ENCODE measurements at places on chromosomes 5 and 9. TPM values are rescaled to one million over a fixed set of nuclear protein-coding genes. Genes with fewer than 3 reads are reported as not detected.

DNA sequence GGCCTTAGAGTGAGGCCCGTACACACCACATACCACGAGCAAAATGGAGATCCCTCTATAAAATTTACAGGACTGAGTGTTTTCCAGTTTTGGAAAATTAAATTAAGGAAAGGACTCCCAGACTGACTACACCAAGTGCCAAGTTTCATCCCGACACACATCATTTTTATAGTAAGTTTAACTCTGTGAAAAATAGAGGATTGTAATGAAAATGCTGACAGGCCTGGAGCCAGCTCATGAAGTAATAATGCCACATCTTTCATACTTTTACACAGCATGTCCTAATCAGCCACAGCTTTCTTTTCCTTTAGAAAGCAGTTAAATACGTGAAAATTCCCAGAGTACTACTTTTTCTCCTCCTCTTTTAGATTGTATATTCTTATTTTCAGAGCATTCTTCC is 169.2 kb downstream of the SAXO1 start:
- no peak for DNase-seq

- DNase-seq, result no peak
Measured at GRCh38 chr9:14538526-14538925, 154.7 kb downstream of the ZDHHC21 start.

Gene PPP2R2B
- 8.0 TPM for polyA plus RNA-seq

Gene ZDHHC11
- polyA plus RNA-seq, result 41.0 TPM

- no peak for DNase-seq
Measured at GRCh38 chr5:118844351-118844750, 144.0 kb downstream of the DTWD2 start.

- DNase-seq, result peak; percentile 73
Measured at GRCh38 chr9:121369595-121370265, at the start of gene STOM. Gene STOM, minus strand, starts transcription at chr9:121370250. Its CDS starts 63 bp downstream, at chr9:121370187.

DNA sequence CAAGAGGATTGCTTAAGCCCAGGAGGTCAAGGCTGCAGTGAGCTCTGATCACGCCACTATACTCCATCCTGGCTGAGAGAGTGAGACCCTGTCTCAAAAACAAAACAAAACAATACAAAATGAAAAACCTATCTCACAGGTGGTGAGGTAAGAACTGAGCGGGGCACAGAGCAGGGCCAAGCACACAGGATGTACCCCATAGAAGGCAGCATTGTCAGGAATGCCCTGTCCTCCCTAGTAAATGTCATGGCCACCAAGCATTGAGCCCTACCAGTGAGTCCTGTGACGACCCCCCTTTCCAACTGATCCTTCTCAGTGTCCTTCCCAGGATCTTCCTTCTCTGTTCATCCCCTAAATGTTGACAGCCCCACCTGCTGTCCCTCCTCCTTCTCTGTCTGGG is 44.6 kb upstream of the ALDH1B1 start:
- DNase-seq, result no peak

Gene PCDHGC4
- polyA plus RNA-seq, result 1.7 TPM

Gene PDCD1LG2
- polyA plus RNA-seq, result 0.60 TPM

Gene TTLL11
- 5.0 TPM for polyA plus RNA-seq

Gene NPR3
- polyA plus RNA-seq, result 9.8 TPM

DNA sequence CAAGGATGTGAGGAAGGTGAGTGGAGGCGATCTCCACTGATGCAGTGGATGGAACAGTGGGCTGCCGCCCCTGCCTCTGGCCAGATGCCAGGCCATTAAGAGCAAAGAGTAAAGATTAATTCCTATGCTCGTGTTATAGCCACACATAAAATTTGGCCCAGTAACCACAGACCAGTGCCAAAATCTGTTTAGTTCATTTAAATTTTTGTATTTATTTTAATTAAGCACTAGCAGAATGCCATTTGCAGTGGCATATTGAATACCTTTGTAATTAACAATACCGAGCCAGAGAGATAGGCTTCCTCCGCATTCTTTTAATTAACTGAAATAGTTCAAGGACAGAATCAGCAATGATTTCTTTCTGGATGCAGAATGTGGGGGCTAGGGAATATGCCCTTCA is 179.8 kb downstream of the MED10 start:
- no peak for DNase-seq

DNA sequence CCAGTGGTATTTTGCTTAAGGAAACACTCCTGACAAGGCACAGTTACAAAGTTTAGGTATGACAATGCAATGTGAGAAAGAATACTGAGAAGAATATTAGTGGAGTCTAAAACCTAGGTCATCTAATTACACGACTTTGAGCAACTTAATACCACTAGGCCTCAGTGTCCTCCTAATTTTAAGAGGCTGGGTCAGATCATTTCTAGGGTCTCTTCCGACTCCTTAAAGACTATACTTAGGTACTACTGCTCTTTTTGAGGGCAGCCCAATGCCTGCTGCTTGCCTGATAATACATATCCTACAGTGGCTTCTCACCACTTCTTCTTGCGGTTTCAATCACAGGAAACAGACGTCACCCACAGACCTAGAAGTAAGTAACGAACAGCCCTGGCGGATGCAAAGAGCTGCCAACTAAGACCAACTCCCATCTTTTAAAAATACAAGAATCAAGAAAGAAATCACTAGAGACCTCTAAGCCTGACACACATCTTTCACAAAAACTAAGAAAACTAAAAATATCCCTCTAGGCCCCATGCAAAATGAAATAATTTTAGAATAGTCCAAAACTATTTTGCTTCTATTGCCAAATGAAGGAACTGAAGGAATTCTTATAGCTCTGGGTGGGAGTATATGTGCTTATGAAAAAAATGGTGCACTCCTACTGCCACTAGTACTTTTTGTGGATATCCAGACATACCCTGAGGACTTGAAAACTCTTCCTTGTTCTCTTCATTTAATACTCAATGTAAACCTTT is 13.1 kb downstream of the DIAPH1 start:
- no peak for DNase-seq

GRCh38 chr9:112917047-112917986 is 26.6 kb upstream of the SLC46A2 start:
- peak; percentile 67 for DNase-seq

DNA sequence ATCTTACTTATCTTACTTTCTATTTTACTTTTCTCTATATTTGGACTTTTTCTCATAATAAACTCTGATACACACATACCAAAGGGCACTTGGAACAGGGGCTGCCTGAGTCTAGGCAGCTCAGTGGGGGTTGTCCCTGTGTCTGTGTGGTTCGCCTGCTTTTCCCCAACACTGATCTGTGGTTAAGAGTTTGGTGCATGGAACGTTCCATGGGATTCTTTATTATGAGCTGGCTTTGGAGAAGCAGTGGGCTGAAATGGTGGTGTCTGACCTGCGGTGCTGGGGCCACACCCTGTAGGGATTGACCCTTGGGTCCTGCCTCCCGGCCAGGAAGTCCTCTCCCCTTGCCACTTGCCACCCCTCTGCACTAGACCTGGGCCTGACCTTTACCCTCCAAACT is 47.4 kb downstream of the ANKRD33B start:
- DNase-seq, result no peak

DNA sequence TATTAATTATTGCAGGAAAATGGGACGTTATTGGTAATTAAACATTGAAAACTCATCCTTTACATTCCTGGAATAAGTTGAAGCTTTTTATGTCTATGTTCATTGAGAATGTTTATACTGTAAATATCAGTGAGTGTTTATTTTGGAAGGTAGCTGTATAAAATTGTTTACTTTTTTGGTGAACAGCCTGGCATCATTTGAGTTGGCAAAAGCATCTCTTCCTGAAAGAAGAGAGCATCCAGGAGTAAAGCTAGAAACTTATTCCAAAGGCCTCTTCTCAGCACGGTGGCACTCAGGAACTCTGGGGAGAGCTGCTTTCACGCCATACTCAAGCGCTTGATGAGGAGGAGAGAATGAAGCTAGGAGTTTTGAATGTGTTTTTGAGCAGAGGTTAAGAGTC is 79.9 kb downstream of the GAPVD1 start:
- DNase-seq, result no peak

DNA sequence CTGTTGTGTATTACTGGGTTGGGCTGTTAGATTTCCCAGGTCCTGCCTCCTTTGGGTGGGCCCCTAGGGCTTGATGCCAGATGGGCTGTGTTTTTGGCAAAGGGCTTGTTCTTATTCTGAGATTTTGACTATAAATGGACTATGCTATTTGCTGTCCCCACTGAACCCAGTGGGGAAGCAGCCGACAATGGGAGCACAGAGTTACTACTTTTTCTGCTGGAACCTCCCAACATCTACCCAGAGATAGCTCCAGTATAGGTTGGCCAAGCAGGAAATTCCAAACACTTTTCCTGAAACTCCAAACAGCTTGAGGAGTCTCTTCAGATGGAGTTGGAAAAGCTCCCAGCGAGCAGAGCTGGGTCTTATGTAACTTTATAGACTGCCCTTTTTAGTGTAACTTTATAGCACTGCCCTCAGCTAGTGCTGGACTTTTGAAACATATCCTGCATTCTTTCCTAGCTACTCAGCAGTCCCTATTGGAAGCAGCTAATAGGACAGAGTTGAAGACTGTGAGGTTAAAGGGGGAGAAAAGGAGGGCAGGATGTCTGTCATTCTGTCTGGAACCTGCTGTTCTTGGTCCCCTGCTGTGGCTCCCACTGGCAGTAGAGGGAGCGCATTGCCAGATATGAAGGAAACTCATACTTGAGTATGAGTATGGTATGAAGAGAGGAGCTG is 21.0 kb downstream of the RUSC2 start:
- DNase-seq, result peak; percentile 82

Gene PCDHGB4
- polyA plus RNA-seq, result 1.4 TPM

GRCh38 chr9:110619831-110620230 is 40.3 kb upstream of the SVEP1 start:
- no peak for DNase-seq

- DNase-seq, result no peak
Measured at GRCh38 chr9:92558612-92559374, 23.0 kb upstream of the ECM2 start.

DNA sequence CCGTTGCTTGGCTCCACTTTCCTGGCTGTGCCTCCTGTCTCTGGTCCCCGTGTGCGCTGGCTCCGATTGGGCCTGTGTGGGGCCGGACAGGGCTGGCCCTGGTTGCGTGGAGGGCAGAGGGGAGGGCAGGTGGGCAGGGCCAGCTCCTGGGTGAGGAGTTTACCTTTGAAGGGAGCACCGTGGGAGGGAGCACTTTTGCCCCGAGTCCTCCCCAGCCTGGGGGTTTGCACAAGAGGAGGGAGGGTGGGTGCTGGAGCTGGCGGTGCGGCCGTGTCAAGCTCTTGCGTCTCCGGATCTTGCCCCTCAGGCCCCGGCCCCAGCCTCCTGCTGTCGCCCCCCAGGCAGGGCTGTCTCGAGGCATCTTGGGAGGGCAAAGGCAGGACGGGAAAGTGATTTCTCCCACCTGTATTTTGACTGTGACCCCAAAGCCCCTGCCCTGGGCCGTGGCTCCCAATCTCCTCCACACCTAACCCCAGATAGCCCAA is 48.3 kb upstream of the EXOC3 start:
- no peak for DNase-seq

Gene WHRN
- polyA plus RNA-seq, result 10.2 TPM

DNA sequence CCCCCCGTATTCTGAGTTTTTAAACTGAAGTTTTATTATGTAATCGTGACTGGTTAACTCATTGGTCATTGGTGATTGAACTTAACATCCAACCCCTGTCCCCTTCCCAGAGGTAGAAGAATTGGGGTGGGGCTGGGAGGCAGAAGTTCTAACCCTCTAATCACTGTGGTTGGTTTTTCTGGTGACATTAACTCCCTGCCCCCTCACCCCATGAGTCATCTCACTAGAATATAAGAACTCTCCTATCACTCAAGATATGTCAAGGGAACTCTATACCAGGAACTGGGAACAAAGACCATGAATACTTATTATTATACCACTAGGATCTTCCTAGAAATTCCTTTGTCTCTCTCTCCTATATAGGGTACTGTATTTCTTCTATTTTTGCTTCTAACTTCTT is 52.3 kb upstream of the CAVIN4 start:
- DNase-seq, result no peak

Gene F2RL1
- polyA plus RNA-seq, result 76.0 TPM

DNA sequence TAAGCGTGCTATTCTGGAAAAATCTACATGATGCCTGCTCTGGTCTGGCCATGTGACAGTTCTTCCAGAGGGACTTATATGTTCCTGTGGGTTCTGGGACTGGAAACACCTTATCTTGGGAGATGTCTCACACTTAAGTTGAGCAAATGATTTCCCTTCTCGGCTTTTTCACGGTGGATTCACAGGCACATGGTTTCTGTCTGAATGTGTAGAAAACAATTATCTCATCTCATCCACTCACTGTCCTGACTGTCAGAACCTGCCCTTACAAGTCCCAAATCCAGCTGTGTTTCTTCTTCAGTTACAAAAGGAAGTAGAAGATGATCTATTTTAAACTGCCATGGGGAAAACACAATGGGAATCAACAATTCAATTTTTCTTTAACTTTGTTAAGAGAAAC is 184.0 kb downstream of the SYK start:
- DNase-seq, result no peak

DNA sequence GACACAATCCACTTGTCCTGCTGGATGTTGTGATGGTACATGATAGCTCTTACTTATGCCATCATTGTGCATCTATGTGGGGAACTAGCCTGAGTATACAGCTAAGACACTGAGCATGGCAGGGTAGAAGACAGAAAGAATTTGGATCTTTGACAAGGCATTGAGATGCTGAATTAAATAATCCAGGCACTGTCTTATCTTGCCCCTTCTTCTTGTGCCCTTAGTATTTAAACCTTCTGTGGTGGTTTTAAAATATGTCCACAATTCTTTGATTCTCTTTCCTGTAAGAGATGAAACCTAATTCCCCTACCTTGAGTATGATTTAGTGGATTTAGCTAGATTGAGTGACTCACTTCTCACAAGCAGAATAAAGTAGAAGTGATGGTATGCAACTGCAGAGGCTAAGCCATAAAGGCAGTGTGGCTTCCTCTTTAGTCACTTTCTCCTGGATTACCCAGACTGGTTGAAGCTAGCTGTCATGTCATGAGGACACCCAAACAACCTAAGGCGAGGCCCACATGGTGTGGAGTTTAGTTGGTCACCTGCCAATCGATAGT is 174.0 kb upstream of the NREP start:
- DNase-seq, result no peak

GRCh38 chr9:27423915-27424710 is 100.0 kb upstream of the IFNK start:
- no peak for DNase-seq

Gene CDH9
- 0.91 TPM for polyA plus RNA-seq

DNA sequence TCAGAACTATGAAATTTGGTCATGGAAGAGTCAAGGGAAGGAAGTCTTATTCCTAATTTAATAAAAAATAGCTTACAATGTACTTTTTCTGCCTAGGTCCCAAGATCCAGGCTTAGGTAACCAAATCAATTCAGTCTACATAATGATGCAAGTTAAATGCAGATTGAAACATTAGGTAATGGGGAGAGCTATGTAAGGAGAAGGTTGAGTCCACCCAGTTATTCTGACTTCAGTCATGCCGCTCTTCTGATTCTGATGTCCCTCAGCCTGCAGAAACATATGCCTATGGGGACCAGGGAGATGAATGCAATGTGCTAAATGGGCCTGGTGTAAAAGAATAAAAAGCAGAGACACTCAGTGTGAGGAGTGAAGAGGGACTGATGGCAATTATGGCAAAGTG is 63.9 kb downstream of the MAMDC2 start:
- DNase-seq, result no peak
